ENCODE measurements at places on chromosomes 2 and 18. TPM values are rescaled to one million over a fixed set of nuclear protein-coding genes. Genes with fewer than 3 reads are reported as not detected.
A peak's percentile ranks its signal among the peaks of the same experiment; 100 is the strongest.

DNA sequence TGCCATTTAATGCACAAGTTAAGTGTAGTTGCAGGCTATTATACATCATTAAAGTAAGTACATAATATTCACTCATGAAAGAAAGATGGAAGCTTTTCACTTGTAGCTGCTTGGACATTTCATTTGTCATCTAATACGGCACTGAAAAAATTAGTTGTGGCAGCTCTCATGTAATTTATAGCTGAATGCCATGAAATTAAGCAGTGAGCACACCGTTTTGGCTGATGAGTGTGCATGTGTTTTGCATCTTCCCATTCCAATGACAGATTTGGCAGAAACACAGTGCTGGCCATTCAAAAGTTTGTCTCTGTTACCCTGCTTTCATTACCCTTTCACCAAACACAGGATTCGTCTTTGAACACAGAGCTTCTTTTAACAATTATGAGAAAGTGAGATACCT is 174.0 kb downstream of the PTGR3 start:
- no peak for DNase-seq

DNA sequence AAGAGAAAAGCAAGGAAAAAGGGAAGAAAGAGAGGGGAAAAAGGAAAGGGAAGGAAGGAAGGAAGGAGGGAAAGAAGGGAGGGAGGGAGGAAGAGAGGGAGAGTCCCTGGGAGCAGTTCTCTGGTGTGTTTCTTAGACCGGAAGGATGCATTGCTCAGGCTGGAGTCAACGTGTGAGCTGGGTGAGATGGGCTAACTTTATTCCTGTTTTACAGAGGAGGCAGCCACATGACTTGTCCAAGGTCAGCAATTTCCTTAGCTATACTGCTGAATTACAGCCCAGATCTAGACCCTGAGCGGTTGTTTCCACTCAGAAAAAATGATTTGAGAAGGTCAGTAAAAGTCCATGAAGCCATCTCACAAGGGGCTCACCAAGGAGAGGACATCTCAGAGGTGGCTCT is 86.6 kb upstream of the APCDD1 start:
- DNase-seq, result no peak

GRCh38 chr2:241249654-241250053 is 61.2 kb downstream of the ANO7 start:
- DNase-seq, result no peak

PAPOLG gene
- 10.7 TPM for total RNA-seq

- DNase-seq, result no peak
These were observed 1.1 kb downstream of the MAP3K20 start for GRCh38 chr2:173076581-173077345.

FOXI3 gene
- total RNA-seq, result not detected

GRCh38 chr18:68467957-68468356 is 247.0 kb downstream of the TMX3 start:
- no peak for DNase-seq

G6PC2 gene
- total RNA-seq, result 0.35 TPM

GRCh38 chr2:31764169-31764568 is 183.4 kb upstream of the SRD5A2 start:
- DNase-seq, result no peak

DNA sequence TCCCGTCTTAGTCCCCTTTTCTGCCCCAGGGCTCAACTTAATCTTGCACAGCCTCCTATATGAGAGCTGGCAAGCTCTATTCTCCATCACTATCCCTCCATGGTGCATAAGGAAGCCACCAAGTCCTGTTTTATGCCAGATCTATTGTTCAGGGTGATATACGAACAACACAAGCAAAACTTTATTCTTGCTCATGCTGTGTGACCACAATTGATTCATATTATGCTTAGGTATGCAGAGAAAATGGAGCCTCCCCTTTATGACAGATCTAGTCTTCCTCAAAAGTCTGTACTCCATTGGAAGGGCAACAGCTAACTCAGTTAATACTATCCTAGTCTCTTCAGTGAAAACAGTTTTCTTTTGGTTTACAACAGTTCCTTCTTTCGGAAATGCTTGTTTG is 94.0 kb upstream of the STON1 start:
- no peak for DNase-seq

DNA sequence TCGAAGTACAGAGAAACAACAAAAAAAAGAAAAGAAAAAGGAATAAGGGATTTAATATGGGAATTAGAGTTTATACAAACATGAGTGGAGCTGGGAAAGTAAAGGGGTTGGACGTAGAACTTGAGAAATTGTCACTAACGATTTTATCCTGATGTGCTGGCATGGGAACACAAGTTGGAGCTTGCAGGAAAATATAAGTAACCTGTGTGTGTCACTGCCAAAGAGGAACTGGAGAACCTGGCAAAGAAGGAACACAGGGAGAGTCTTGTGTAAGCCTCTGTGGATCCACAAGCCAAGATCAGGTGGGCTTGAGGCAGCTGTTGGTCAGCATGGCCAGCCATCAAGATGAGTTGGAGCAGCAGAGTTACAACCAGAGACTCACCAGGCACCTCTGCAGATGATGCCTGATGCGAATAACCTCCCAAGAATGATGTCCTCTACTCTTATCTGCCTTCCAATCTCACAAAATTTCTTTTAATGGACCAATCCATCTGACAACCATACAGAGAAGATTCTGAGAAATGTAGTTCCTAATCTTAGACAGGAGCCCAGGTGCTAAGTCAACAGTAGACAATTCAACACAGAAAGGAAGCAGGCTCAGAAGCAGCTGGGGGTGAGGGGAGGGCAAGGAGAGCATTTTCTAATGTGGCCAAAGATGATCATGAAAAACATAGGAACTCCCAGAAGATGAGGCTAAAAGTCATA is 77.0 kb upstream of the SPOPL start:
- DNase-seq, result no peak

GRCh38 chr2:46954951-46955571 is 39.5 kb upstream of the MCFD2 start:
- no peak for DNase-seq

DNA sequence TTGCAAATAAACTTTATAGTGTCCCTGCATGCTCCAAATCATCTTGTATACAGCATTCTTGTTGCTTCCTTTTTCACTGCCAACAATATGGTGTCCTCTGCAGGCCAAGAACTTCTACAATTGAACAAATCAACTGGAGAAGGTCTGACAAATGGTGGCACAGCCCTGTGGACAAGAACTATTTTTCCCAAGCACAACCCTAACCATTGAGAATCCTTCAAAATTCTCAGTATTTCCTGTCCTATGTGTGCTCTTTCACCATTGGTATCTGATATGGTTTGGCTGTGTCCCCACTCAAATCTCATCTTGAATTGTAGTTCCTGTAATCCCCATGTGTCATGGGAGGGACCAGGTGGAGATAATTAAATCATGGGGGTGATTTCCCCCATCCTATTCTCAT is 865.1 kb upstream of the ACVR2A start:
- no peak for DNase-seq

- no peak for DNase-seq
These were observed 31.3 kb downstream of the PPM1B start for GRCh38 chr2:44200011-44200410.

MGAT4A gene
- total RNA-seq, result 50.6 TPM

- peak; percentile 72 for DNase-seq
These were observed 4.1 kb upstream of the SNED1 start for GRCh38 chr2:240994171-240994896.

CLIP4 gene
- 48.2 TPM for total RNA-seq

SLC4A5 gene
- 2.0 TPM for total RNA-seq

DNA sequence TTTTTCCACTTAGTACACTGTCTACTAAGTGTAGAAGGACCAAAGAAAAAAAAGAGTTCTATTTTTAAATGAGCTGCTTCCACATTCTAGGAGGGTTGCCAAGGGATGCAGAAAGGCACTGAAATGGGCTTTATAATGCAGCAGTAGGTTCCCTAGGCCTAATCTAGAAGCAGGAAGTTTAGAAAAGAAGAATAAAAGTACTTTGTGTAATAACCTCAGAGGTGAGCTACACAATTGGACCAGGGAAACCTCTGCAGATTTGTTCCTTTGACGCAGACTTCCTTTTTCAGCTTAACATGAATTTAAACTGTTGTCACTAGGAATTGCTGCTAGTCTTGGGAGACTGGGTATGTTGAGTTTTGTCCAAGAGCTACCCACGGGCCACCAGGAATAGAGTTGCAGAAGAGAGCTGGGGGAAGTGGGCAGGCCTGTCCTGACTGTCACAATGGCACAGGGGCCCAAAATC is 34.6 kb upstream of the RAB1A start:
- DNase-seq, result no peak

- DNase-seq, result no peak
These were observed 557 bp upstream of the E2F6 start for GRCh38 chr2:11466307-11467128.

GRCh38 chr18:75823471-75823870 is 396.0 kb upstream of the SMIM21 start:
- no peak for DNase-seq

DNA sequence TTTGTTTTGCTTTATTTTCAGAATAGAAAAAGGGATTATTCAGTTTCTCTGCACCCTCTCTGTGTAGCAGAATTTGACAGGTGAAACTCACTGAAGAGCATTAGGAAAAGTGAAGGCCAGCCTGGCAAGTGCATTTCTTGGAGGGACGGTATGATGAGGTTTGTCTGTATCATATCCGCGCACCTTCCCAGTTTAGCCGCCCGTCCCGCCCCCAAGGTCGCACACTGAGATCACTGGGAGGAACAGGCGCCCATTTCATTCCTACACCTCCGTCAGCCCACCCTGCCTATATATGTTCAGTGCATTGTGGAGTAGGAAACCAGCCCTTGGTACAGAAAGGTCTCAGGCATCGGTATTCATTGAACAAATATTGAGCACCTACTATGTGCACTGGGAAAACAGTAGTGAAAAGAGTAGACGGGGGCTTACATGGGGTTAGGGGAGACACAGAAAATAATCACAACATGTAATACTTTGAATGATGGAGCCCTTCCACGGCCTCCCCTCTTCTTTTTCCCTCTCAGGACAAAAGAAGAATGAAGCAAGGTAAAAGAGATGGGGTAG is 678 bp upstream of the FECH start:
- DNase-seq, result no peak

- DNase-seq, result no peak
These were observed 182.8 kb upstream of the DLGAP1 start for GRCh38 chr18:4637876-4638275.

Data from mesenteric fat pad (tissue), 1 donor.